ENCODE measurements at places on chromosomes 3 and 15. TPM values are rescaled to one million over a fixed set of nuclear protein-coding genes. Genes with fewer than 3 reads are reported as not detected.

The TTBK2 gene
- 9.9 TPM for total RNA-seq

DNA sequence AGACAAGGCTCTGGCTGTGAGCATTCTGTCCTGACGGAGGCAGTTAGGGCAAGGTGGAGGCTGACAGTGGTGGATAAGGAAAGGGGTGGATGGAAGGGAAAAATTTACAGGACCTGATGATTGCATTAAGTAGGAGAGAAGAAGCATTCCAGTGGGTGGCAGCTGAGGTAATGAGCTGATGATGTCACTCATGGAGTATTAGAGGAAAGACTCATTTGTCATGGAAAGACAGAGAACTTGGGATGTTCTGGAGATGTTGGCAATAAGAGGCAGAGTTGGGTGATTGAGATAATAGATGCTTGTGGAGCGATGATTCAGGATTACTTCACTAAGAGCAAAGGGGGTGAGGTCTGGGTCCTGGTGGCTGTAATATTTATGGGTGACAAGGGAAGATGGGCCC is 63.6 kb upstream of the SCN5A start:
- no peak for DNase-seq

GRCh38 chr15:75307778-75308390 is 25.2 kb downstream of the GOLGA6D start:
- peak; percentile 56 for DNase-seq

- peak; percentile 86 for DNase-seq
These were observed at the start of gene UBA7 for GRCh38 chr3:49813497-49814174. UBA7 (minus strand) TSS chr3:49813953; CDS start chr3:49813787, 166 bp downstream.

- DNase-seq, result no peak
These were observed 5.7 kb downstream of the CEP19 start for GRCh38 chr3:196706327-196706726.
